ENCODE measurements at places on chromosomes 6 and 20.

- DNase-seq: no peak
These were observed 5.9 kb upstream of the NQO2 start for GRCh38 chr6:2993755-2994317.

GRCh38 chr6:221531-222349, 70.5 kb upstream of the DUSP22 start:
- DNase-seq: no peak

- DNase-seq: peak; percentile 39
These were observed 68.5 kb downstream of the FOXC1 start for GRCh38 chr6:1678201-1678600.

DNA sequence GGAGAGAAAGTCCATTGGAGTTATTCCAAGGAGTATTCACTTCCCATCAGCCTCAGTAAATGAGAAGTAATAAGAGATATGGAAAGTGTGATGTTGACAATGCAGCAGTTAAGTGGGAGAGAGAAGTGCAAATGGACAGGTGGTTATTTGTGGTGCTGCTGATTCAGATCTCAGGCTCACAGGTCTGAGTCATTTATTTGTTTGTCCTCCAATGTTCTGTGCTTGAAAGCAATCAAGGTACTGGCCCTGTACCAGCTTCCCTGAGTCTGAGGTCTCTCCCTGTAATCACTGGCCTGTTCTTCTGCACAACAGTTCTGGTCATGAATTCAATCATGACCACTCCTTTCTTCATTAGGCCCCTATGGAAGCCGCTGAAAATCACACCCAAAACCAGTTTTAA, 827.7 kb downstream of the MAFB start:
- DNase-seq: peak; percentile 92

DNA sequence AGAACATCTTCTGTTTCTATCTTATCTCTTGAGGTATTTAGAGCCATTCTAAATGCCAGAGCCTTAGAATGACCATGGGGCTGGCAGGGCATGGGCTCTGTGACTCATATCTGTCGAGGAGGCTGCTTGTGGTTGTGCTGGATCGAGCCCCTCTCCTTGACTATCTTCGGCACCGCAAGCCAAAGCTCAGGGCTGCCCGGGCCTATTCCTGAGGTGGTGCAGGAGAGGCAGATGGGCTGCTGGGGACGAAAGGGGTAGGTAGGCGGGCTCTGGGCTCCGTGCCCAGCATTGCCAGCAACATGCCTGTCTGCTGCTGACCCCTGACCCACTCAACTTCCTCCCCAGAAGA, 89.9 kb downstream of the NOL4L start:
- DNase-seq: no peak

DNA sequence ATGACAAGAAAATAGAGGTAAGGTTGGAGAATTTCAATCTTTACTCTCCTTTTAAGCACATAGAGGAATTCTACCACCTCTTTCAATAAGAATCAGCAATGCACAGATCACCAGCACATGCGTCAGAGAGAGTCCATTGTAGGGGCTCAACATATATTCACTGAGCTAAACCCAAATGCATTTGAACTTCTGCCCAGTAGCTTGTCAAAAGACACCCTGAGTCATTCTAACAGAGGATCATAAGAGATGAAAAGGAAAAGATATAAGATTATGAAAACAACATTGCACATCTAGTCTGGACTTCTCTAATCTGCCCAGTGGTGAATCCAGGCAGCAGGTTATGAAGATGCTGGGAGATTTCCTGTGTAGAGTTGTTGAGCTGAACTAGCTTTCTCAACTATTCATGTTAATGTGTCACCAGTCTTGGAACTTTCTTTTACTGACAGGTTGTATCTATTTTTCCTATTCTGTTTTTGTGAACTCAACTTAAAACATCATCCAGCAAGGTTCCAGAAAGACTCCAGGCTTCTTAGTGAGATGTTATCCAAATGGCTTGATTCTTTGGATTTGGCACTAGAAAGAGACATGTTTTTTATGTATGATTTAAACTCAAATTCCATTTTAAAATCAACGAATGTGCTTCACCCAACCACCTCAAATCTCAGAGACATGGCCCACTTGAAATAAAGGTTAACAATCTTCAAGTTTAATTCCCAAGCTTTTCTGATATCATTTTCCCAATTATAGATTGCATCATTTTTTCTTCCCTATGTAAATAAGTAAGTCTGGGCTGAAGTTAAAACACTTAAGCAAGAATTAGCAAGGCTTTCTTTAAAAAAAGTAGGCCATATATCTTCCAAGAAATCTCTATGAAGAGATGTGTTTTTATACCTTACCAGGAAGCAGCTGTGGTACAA, 89.3 kb downstream of the TSHZ2 start:
- DNase-seq: no peak

DNA sequence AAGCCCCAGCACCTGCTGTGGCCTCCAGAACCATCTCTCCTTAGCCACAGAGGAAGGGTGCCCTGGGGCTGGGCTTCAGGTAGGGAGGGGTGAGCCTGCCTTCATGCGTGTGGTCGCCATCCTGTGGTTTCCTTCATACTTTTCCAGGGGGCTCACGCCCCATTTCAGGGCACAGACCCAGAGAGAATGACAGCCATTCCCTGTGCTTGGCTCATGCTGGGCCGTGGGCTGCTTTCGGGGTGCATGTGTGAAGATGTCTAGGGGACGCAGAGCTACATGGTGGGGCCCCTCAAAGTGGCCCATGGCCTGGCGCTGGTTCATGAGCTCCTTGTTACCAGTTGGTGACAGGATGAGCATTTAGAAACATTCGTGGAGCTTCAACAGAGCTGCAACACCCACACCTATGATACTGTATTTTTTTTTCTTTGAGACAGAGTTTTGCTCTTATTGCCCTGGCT, 190.3 kb upstream of the SLC24A3 start:
- no peak for DNase-seq

DNA sequence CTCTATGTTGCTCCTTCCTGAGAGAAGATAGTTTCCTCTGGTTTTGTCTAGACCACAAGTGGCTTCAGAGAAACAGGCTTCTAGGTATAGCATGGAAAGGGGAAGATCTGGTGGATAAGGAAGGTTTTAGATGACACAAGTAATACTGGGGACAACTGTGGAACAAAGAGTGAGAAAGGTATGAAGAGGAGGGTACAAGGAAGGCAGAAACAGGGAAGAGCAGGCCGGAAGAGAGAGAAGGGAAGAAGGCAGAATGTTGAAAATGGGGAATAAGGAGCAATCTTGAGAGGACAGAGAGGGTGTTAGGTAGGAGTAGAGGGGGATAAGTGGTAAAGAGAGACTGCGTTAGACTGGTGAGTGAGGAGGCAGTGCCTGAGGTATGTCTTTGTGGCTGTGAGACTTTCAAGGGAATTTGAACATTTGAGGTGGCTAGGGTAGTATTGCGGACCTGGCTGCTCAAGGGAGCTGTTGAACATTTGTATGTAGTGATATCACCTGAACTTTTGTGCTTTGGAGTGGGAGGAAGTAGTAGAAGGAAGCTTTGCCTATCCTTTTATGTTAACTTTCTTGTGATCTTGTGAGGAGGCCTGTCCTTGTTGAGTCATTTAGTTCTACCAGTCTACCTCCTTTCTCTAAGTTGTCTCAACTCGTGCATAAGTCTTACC, 69.5 kb downstream of the FOXO3 start:
- no peak for DNase-seq

- no peak for DNase-seq
These were observed 2.9 kb downstream of the SDC4 start for GRCh38 chr20:45345104-45345936.

DNA sequence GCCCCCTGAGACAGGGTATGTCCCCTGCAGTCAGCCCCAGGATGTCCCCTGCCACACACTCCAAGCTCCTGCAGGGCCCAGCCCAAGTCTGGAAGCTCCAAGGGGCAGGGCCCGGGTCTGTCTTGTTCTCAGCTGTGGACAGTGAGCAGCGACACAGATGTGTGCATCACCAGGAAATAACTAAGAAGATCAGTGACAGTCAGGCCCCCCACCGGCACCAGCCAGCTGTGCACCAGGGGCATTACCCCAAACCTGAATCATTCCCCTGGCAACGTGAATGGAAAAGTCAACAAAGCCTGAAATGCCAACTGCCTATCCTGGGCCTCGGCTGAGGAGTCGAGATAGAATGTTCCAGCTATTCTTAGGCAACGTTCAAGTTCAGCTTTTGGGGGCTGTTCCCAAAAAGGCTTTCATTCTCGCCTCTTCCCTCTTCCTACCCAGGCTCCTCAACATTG, 105.0 kb downstream of the PREX1 start:
- DNase-seq: peak; percentile 28

DNA sequence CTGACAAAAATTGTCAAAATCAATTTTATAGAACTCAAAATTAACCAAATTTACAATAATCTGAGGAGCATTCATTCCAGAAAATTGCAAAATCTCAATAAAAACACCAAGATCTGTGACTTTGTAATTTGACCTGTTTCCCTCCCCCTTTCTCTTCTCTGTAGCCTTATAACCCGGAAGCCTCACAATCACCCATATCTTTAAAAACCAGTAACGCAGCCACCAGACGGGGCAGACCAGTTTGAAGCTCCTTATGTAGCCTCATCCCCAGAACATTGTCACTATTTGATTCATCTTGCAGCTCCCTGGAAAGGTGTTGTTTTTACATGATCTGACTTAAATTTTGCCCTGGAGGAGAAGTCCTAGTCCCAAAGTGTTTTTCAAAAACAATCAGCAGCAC, 27.5 kb upstream of the TGM6 start:
- DNase-seq: no peak

DNA sequence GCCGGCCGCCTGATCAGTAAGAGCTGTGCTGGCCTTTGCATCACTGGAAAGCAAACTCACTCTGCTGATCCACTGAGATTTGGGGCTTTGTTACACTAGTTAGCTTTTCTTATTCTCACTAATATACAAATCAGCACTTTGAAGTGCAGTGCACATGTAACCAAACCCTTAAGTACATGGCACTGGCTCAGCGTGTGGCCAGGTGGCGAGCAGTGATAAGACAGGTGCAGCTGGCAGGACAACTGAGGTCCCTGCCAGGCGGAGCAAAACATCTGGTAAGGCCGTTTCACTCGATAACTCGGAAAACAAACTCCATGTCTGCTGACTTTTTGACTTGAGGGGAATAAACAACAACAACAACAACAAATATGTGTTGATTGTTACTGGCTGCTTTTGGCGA, 11.0 kb downstream of the GFRA4 start:
- no peak for DNase-seq

DNA sequence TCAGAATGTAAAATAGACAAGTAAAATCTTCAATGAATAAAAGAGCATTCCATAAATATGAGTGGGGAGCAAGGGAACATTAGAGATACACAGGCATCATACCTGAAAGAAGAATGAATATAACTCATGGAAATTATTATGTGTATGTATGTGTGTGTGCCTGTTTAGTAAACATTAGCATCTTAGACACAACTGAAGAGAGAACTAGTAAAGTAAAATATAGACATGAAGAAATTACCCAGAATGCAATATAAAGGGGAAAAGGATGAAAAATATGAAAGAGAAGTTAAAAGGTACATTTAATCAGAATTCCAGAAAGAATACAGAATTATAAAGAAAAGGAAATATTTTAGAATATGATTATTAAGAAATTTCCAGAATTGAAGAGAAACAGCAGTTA, 264.3 kb downstream of the KCNQ5 start:
- DNase-seq: no peak

- DNase-seq: no peak
These were observed 48.3 kb upstream of the EEF1A1 start for GRCh38 chr6:73569121-73569520.

DNA sequence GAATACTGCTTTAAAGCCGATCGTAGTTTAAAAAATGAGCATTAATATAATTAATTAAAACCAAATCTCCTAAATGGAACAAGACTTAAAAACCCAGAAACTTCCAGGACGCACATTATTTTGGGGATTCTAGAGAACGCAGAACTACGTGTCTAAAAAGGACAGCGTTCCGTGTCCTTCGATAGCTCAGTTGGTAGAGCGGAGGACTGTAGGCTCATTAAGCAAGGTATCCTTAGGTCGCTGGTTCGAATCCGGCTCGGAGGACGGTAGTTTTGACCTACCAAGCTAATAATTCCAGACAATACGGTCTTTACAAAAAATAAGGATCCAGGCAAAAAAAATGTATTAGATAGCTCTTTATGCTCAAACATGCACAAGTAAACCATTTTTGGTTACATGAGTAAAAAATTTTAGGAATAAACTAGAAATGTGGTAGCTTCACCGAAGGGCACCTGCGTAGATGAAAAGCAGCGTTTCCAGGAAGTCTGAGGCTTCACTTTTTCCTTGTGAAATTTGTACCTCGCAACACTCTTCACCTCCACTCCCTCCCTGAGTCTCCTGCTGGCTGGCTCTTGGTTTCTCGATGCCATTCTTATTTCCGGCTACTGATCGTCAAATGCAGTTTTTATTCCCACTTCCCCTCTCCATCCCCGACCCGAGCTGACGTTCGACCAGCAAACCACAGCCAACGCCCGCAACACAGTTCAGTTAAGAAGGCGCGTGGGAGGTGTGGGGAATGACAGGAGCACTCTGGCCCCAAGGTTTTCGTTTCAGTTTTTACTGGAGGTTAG, 19.6 kb upstream of the ABT1 start:
- no peak for DNase-seq

GRCh38 chr6:128204616-128205015, 303.8 kb upstream of the THEMIS start:
- DNase-seq: no peak

DNA sequence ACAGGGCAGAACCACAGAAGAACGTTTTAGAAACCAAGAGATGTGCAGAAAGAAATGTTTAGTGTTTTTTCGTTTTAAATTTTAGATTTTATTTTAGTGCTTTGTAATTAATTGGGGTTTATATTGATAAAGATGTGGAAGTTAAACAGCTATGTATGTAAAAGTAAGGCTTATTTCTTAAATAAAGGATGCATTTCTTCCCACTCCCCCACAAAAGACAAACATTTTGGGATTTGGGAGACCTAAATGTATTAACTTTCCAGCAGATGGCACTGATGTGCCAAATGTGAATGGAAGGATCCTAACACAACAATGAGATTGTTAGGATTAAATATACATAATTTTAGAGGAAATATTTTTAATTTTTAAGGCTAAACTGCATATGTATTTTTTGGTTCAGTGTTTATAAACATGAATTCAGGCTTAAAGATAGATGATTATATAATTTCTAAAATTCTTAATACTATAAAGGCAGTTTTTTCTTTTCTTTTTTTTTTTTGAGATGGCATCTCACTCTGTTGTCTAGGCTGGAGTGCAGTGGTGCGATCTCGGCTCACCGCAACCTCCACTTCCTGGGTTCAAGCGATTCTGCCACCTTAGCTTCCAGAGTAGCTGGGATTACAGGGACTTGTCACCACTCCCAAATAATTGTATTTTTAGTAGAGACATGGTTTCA, 12.0 kb downstream of the PFDN4 start:
- DNase-seq: peak; percentile 30

DNA sequence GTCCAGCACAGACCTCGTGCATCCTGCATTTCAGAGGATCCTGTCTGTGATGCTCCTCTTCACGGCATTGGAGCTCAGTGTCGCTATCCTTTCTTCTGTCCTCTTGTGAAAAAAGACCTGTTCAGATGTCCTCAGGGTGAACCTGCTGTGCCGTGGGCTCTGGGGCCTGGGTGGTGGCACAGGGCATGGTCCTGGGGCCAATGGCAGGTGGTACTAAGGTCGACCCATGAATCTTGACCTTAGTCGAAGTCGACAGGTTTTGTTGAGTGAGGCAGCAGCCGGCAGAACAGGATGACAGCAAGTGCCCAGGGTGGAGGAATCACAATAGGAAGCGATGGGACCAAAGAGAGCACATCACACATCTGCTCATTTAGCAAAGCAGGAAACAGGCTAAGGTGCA, 22.0 kb upstream of the MAS1L start:
- no peak for DNase-seq

- DNase-seq: no peak
These were observed 113.4 kb downstream of the PSMB1 start for GRCh38 chr6:170439366-170440361.

Measured in NCI-H1092 (cell line).